ENCODE measurements at places on chromosomes 6 and 20.

GRCh38 chr6:73107016-73107415 is 118.3 kb downstream of the KHDC1L start:
- DNase-seq, result no peak

DNA sequence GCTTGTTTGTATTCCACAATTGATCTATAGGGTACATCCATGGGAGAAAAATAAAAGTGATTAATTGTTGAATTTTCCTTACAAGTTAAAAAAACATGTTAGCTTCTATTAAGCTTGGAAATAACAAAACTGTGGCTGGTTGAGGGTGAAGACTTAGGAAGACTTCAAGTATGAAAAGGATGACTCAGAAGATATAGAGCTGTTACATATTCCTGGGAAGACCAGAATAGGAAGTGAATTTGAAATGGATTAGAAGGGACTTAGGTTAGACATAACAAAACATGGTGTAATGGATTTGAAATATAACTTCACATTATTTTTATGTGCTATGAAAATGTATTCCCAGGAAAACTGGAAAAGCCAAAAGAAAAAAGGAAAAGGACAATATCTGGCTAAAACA is 732.2 kb downstream of the HDGFL1 start:
- DNase-seq, result no peak

DNA sequence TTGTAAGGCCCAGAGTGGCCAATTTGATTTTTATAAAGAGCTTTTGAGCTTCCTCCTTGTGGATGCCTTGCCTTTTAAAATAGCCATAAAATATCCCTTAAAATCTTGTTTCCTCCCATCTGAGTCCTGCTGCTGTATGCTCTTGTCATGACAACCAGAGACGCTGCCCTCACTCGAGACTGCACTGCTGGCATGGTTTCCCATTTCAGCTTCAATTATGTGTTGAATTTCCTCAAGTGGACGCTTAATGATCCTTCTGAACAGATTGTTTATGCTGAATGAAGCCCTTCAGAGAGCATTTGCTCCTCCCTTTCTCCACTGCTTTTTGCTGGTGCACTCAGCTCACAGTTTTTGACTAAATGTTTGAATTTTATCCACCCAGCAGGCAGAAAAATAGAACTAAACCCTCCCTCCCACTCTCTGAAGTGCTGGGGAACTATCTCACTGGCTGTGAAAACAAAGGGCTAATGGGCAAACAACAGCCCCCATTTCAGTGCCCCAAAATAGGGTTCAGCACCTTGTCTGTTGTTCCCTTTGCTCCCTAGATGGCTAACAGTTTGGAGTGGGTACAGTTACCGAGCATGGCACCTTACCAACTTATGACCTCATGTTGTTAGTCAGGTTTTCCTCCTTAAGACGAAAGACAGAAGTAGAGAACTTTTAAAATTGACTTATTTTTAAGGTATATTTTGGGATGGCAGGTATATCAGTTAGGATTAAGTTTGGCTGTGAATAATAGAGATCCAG is 45.5 kb upstream of the RNF8 start:
- no peak for DNase-seq

GRCh38 chr6:75842732-75843131 is 93.7 kb downstream of the MYO6 start:
- DNase-seq, result no peak

DNA sequence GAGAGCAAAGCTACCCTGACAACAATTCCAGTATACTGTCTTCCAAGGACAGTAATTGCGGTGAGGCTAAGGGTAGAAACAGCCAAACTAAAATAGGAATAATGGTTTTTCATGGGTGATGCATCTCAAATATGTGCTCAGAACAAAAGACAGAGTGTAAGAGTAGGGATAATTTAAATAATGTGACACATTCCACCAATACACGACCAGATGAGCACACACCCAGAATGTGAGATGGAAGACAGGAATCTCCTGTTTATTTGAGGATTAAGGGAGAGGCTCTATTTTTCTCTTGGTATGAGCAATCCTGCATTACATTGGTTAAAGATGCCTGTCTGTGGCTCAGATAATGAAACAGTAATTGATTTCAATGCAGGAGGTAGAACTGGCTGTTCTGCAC is 292.9 kb upstream of the ZFP64 start:
- DNase-seq, result no peak

- DNase-seq, result no peak
These were observed 13.3 kb upstream of the TDRD6 start for GRCh38 chr6:46674410-46674809.

GRCh38 chr6:121305957-121306607 is 28.2 kb downstream of the TBC1D32 start:
- DNase-seq, result peak; percentile 6
